ENCODE measurements at places on chromosomes 6 and 20.

GRCh38 chr6:113161018-113161315, 696.2 kb upstream of the MARCKS start:
- no peak for DNase-seq

DNA sequence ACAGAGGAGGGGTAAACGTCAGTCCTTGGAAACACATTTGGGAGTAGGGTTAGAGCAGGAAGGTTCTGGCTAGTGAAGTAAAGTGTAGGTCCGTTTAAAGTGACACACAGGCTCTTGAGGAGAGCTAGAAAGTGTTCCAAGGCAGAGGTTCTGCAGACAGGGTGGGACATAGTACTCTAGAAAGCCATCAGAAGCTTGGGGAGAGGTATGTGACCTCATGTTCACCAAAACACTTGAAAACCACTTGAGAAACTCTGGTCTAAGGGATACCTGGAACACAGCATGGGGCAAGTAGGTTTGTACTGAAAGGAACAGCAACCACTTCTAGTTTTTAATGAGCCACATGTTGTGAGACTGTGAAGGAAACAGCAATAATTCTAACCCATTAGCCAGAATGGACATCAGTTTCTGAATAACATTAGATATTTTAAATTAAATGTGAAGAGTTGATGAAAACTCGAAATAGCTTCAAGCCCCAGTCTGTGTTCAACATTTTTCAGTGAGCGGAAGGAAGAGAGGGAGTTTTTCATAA, 49.0 kb downstream of the SOBP start:
- DNase-seq = no peak

DNA sequence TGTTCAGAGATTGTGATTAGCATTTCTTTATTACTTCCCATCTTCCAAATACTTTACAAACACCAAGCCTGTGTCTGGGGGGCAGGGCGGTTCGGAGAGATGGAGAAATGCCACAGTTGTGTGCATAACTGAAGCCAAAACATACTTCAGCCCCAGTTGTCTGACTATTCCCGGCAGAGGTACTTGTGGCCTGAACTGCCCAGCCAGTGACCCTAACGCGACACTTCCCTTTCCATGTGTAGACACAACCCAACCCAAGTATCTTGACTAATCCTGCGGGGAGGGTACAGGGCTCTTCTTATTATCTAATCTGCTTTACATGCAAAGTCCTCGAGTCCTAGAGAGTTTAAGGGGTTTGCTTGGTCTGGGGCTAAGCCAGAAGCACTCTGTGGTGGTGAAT, 46.2 kb downstream of the ISM1 start:
- DNase-seq = no peak

- no peak for DNase-seq
These were observed 266.8 kb downstream of the EPM2A start for GRCh38 chr6:145468534-145468933.

DNA sequence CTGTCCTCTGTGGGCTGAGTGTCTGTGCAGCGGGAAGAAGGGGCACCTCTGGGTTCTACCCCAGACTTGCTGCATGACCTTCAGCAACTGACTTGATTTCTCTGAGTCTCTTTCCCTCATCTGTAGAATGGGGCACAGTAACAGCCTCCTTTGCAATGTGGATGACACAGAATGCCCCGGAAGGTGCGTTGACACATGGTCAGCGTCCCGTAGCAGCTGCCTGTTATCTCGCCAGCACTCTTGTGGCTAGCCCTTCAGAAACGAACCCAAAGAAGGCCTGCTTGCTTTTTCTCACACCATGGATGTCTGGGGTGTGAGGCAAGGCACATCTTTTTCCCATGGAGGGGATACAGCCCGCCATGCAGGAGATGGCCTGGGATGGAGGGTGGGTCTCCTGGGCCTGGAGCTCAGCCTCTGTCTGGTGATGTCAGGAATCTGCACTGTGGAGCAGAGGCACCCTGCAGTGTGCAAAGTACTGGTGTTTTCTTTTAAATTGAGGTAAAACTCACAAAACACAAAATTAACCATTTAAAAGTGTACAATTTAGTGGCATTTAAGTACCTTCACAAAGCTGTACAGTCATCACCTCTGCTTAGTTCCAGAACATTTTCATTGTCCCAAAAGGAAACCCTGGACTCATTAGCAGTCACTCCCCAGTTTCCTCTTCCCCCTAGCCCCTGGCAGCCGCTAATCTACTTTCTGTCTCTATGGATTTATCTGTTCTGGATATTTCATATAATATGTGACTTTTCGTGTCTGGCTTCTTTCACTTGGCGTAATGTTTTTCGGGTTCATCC, 59.8 kb upstream of the FAM83D start:
- DNase-seq = no peak

DNA sequence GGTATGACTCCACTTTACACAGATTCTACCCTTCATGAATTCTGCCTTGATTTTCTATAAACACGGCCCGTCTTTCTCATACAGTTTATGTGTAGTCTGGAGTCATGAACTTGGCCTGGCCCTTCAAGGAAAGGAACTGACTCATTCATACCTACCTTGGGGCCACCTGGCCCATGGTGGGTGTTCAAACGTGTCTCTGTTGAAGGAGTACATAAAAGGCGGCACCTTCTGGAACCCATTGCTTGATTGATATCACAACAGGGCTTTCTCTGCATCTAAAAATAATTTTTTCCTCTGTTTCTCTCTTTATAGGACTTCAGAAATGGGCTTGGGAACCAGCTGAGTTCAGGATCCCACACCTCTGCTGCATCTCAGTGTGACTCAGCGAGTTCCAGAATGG, 363.0 kb upstream of the SOX4 start:
- DNase-seq = no peak

All from suppressor macrophage treated with lipopolysaccharide for 4 hours (primary cell).